T-helper 2 cell (primary cell): ENCODE measurements at places on chromosomes 6 and 20.

DNA sequence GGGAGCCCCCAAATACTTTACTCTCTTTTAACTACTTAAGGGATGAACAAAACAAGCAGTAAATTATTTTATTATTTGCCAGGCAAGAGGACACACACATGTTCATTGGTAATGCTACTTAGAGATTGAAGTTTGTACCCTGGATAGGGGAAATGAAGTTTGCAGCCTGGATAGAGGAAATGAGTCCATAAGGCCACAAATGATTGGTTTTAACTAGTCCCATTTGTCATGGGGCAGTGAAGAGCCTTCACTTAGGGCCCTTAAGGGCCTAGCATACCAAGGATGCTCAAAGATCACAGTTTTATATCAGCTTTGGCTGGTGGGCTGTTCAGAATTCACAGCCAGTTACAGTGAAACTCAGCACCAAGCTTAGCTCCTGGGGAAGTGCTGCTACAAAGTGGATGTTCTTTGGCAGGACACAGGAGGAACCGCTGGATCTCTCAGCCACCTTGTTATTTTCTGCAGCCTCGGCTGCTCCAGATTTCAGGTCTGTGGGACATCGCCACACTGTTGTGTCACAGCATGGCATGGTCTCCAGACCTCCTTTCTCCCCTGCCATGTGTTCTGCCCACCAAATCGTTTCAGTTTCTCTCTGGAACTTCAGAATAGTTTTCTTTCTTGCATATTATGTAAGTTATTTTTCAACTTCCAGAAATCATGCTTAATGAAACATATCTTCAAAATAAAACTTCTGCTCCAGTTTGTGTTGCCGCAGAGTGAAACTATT is 41.8 kb downstream of the NCOA7 start:
- no peak for DNase-seq

GRCh38 chr6:121435444-121436069 is at the start of gene GJA1:
Gene GJA1, plus strand, starts transcription at chr6:121435646. Its CDS starts 11,202 bp downstream, at chr6:121446848.
- no peak for DNase-seq

GRCh38 chr6:122997541-122998150 is 1.6 kb downstream of the CLVS2 start:
- no peak for DNase-seq

DNA sequence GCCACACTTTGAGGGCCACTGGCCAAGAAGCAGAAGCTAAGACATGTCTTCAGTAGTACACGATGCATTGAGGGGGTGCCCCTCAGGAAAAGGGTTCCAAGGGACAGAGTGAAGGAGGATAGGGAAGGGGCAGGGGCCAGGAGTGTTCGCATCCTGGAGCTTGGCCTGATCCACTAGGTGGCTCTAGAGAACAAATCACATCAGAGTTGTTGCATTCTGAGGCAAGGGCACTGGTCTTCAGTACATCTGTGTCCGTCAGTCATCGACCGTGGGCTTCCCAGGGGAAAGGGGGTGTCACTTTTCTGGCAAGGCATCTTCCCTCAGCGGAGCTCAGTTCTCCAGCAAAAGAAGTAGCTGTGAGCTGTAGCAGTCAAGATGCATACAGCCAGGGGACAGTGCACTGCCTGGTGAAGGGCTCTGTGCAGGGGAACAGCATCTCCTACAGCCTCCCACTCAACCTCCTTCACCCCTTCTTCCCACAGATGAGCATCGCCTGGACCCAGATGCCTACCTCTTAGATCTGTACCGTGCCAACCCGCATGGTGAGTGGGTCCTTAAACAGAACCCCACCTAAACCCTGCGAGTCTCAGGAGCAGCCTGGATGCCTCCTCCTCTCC is 47.8 kb downstream of the ARHGAP40 start:
- no peak for DNase-seq

GRCh38 chr6:150008588-150008987 is 16.7 kb downstream of the RAET1L start:
- no peak for DNase-seq

DNA sequence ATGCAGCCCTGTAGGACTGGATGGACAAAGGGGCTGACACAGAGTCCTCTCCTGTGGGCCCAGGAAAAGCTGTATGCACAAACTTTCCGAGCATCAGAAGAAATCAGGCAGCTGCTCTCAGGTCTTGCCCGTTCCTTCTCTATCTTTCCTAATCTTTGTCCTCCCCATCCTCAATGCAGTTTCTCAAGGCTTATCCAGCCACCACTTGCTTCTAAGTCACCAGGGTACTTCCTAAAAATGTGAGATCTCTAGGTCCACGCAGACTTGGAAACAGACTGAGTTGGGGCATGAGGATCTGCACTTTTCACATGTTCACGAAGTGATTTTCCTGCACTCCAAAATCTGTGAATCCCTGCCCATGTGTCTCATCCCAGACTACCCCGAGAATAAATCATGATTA is 394.5 kb upstream of the SLC35B3 start:
- no peak for DNase-seq

DNA sequence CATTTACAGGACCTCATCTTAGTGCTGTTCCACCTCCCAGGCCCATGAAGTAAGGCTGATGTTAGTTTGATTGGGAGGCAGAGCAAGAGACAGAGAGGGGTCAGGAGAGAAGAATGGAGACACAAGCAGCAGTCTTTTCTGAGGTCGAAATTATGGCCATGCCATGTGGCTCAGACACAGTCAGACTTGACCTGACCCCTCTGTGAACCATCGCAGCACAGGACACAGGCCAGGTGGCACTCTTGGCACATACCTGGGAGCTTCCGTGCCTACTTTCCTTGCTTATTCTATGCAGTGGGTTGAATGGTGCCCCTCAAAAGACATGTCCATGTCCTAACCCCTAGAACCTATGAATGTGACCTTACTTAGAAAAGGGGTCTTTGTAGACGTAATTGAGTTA is 254.9 kb downstream of the MAFB start:
- no peak for DNase-seq

GRCh38 chr6:141809901-141810300 is 322.8 kb upstream of the GJE1 start:
- DNase-seq = no peak

- DNase-seq = no peak
These were observed 29.3 kb downstream of the RANBP9 start for GRCh38 chr6:13682346-13682745.

DNA sequence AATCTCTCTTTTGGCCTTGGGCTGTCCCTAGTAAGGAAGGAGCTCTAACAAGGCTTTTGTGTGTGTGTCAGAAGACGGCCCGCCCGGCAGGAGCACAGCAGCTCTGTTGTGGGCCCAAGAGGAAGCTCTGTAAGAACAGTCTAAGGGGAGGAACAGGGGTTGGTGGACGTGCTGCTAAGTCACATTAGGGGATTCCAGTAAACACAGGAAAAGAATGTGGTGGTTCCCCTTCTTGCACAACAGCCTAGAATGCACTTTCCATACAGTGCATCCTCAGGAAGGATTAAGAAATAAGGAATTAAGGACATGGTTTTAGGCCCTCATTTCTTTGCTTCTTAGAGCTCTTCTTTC is 114.5 kb downstream of the RNF144B start:
- DNase-seq = no peak

- no peak for DNase-seq
These were observed 257.7 kb upstream of the STXBP5 start for GRCh38 chr6:146946559-146946958.

DNA sequence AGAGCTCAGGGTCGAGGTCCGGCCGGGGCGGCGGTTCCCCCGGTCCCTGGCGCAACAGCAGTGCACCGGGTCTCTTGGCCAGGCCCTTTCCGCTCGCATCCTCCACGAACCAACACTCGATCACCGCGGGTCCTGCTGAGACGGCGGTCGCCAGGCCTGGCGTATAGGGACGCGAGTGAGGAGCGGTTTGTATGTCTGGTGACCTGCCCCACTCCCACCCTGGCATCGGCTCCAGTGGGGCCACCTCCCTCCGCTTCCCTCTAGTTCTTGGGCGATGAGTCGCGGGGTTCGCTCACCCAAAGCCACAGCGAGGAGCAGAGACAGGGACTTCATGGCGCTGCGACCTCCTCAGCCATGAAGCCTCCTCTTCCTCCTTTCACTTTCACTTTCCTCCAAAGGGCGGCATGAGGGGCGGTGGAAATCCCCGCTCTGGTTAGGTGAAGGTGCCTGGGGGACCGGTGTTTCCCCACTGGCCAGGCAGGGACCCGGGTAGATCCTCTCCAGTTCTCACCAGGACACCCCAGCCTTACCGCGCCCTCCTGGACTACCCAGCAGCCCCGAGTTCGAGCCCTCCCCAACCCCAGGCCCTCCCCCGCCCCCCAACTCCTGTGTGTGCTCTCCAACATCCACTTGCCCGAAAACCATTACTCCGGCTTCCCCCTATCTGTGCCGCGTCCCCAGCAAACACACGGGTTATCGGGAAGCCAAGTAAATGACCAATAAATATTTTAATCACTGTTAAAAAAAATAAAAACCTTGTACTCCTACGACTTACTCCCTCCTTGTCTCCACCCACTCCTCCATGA is at the start of gene TAPBP:
TAPBP (minus strand) TSS at position 370 of the 806 bp plus-strand sequence; CDS start at position 333, 37 bp downstream.
- peak; percentile 88 for DNase-seq

DNA sequence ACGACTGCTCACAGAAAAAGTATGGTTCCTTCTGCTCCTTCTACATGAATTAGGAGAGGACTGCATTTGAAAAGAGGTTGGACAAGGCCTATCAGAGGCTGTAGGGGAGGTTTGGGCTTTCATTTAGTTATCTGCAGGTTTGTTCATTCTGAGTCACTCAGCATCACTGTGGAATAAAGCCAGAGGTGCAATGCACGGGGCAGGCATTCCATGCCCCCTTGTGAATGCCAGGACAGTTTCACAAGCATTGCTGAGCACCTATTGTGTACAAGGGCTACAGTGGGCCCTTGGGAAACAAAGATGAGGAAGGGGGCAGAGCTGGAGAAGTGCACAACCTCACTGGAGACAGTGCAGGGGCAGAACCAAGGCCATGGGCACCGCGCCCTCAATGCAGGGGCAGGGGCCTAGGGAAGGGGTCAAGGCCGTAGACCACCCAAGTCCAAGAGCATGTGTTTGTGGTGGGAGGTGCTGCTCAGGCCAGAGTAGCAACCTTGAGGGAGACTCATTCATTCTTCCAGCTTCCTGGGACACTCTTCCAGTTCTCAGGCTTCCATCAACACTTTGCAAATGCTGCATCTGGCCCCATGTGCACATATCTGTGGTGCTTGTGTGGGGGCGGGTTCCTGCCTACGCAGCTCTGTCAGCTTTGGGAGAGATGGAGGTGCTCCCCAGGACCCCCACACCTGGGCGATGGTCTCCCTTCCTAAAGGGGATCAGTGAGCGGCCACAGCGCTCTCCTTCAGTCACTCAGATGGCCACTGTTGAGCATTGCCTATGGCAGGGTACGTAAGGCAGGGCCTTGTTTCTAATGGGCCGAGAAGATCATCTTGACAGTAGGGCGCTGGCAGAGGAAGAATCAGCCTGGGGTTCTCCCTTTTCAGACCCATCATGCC is 204.5 kb downstream of the SYNDIG1 start:
- DNase-seq = no peak

DNA sequence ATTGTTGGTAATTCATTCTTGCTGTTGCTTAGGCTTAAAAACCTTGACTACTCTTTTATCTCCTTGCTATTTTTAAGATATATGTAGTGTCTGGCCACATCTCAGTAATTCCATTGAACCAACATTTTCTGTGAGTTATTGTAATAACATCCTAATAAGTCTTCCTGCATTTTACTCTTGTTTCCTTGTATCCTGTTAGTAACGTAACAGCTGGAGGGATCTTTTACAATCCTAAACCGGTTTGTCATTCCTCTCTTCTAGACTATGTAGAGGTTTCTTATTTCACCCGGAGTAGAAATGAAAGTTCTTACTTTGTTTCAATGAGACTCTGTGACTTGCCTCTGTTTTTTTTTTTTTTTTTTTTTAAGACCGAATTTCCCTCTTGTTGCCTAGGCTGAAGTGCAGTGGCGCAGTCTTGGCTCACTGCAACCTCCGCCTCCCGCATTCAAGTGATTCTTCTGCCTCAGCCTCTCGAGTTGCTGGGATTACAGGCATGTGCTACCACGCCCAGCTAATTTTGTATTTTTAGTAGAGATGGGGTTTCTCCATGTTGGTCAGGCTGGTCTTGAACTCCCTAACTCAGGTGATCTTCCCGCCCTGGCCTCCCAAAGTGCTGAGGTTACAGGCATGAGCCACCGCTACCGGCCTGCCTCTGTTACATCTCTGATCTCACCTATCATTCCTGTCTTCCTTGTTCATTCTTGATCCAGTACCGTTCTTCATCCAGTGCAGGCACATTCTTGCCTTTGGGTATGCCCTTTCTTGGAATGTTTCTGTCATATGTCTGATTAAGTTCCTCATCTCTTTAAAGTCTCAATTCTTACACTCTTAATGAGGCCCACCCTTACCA is 44.7 kb downstream of the NCOA3 start:
- DNase-seq = no peak

DNA sequence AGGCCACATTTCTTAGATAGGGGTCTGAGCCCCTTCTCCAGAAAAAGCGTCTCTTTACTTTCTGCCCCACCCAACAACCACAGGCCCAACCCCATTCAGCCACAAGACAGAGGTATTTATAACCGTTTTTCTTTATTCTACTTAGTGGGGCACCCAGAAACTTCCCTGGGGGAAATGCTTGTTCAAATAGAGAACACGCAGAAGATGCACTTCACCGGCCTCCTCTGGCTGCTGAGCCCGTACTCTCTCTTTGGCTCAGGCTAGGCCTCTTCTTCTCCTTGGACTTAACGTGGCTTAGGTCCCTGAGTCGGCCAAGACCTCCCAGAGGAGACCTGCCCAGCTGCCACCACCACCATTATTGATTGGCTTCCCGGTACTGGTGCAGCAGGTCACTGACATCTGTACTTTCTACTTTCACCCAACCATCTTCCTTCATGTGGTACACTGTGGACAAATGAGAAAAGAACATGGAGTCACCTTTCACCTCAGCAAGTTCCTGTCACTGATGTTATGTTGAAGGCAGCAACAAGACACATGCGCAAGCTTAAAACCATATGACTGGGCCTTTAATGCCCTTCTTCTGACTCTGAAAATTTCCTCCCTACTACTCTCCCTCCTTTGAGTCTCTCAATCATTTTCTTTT is 2.2 kb upstream of the TAP2 start:
- DNase-seq = no peak

DNA sequence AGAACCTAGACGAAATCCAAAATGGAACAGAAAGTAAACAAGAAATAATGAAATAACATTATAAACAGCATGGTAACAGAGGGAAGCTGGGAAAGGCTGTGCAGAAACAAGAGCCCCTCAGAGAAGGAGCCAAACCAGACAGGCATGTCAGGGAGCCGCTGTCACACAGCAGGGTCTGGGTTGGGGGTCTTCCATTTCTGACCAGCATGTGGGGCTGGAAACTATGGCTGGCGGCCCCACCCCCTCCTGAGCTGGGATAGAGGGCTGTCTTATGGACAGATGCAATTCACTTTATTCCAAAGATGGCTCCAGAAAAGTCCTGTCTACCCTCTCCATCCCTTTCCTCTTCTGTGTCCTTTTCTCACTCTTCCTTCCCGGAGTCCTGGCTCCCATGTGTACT is 27.3 kb downstream of the C6orf89 start:
- no peak for DNase-seq

GRCh38 chr6:133986942-133987341 is 33.9 kb downstream of the TBPL1 start:
- DNase-seq = no peak

DNA sequence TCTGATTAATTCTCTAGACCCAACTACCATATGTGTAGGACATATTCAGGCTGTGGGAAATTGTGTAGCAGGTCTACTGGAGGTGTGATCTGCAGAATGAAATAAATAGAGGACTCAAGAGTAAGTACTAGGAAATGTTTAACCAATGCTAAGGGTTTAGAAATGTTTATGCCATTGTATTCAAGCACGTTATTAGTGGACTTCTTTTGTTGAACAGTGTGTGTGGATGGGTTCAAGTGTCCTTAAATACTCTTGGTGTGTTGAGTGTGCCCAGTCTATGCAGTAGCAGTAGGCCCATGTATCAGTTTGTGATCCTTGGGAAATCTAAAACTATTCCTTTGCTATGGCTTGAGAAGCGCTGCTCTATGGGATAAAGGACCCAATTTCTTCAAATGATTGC is 112.1 kb downstream of the FARS2 start:
- no peak for DNase-seq
